Smooth muscle cell of the coronary artery (primary cell): ENCODE measurements at places on chromosomes 5 and 9. TPM values are rescaled to one million over a fixed set of nuclear protein-coding genes. Genes with fewer than 3 reads are reported as not detected.

The TAS2R1 gene
- total RNA-seq: not detected in 2 replicates

The ZFP2 gene
- 0.60 and 2.7 TPM in 2 replicates for total RNA-seq

The FAM153A gene
- not detected in 2 replicates for total RNA-seq

The CTSV gene
- 0.12 and 1.9 TPM in 2 replicates for total RNA-seq

The SLC6A3 gene
- total RNA-seq: not detected in 2 replicates
